ENCODE measurements at places on chromosomes 13 and 19.

DNA sequence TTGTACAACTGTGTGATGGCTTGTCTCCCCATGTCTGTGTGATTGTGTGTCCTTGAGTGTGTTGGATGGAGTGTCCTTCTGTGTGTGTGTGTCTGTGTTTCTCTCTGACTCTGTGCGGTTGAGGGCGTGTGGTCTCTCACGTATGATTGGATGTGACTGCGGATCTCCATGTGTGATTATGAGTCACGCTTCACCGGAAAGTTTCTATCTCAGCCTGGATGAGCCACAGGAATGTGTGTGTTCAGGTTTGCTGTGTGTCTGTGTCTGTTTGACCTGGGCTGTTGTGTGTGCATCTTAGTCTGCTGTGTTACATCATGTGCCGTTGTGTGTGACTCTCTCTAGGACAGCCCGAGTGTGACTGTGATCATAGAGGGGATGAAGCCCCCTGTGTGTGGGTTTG lies 15.5 kb upstream of the ZNF835 start:
- DNase-seq: no peak

DNA sequence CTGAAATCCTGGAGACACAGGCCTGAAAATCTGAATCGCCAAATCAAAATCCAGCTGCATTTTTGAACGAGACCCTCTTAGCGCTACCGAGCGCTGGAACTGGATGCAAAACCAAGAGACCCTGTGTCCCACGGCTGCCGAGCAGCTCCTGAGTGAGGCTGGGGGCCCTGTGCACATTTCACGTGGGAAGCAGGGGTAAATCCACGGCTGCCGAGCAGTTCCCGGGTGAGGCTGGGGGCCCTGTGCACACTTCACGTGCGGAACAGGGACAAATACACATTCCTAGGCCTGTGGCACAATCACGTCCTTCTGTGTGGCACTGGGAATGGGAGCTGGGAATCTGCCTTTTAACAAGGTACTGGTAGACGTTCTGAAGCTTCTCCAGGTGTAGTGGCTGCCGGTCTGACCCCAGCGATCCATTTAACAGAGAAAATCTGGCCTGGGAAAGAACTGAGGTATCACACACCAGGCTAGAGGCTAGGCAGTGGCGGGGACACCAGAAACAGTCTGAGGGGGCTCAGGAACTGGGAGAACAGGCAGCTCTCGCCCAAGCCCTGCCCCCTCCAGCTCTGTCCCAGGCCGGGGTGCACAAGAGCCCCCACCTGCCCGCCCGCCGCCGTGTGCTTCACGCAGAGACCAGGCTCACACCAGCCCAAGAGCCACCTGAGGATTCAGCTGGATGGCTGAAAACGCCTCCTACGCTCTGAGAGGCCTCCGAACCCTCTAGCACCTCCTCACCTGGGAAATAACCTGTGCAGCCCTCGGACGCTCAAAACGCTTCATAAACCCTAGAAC lies 11.0 kb upstream of the C2CD4C start:
- DNase-seq: no peak

- no peak for DNase-seq
Observed at GRCh38 chr13:40505196-40505595, 161.2 kb downstream of the FOXO1 start.

DNA sequence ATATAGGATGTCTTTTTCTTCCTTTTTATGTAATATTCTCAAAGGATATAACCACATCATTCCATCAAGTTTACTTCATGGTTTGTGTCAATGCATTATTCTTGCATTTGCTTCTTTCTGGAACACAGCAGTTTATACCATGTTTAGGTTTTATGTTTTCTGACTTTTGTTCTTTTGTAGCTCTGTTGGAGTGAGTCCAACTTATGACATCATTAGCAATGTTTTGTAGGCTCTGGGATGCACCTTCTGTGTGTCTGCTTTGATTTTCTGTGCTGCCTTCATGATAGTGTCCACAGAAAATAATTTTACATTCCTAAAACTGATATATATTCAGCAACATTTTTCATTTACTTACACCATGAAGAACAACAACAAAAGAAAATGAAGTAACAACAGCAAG lies 68.9 kb downstream of the SHISA2 start:
- no peak for DNase-seq

All from stimulated activated CD8-positive, alpha-beta memory T cell treated with anti-CD3 and anti-CD28 coated beads, Interleukin-2, amount 100 ng/mL, for 48 hours (primary cell).